ENCODE measurements at places on chromosomes 3 and 15.

- DNase-seq = no peak
Observed at GRCh38 chr15:44312108-44312507, 23.6 kb downstream of the GOLM2 start.

DNA sequence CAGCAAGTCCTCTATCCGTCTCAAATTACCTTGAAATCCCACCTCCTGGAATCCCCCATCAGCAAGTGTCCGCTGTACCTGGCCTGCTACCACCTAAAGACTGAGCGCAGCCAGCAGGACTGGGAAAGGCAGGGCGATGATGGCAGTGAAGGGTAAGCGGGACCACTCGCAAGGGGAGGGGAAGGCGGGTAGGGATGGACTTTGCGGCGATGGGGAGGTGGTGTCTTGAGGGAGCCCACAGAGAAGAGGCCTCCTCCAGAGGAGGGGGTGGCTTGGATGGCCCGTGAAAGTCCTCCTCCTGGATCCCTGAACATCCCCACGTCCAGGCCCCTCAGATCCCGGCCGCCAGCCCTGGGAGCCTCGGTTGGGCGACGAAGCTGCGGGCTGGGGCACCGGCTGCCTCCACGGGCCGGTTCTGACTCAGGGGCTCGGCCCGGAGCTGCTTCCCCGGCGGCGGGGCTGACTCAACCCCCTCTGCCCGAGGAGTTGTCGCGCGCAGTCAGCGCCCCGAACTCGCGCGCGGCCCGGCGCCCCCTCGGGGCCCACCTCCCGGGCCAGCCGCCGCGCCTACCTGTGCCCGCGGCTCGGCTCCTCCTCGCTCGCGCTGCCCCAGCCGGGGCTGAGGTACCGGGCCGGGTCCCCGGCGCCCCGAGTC, 512 bp downstream of the LARP6 start:
- no peak for DNase-seq

- DNase-seq = no peak
Observed at GRCh38 chr3:122944671-122945161, 82.8 kb downstream of the SEMA5B start.

DNA sequence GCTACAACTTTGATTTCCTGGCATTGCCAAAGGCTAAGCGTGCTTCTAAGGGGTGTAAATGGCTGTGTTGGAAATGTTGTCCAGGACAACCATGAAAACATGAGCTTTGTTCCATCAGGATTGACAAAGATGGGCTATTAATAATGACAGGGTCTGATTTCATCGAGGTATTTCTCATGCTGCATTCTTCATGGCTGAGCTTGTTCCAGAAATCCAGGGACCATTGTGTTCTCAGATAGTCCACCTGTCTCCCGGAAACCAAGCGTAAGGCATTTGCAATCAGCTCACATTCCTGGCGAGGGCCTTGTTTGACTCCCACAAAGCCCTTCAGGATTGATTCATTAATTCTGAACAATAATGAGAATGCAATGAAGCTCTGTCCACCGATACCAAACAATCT, 111.3 kb downstream of the CD47 start:
- no peak for DNase-seq

GRCh38 chr3:174495311-174495710, 363.8 kb upstream of the NAALADL2 start:
- no peak for DNase-seq

DNA sequence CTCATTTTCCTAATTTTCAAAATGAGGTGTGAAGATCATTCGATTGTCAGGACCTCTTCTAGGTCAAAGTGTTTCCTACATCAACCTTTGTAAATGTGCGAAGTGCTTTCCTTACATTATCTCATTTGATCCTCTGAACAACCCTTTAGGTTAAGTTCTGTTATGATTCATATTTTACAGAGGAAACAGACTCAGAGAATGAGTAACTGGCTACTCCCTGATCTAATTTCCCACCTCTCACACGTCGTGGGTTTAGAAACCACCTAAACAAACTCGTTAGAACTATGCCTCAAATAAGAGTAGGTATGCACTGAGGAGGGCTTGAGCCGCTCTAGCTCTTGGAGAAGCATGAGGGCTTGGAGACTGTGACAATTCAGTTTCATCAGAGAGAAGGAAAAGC, 148.6 kb downstream of the CD47 start:
- DNase-seq = no peak

DNA sequence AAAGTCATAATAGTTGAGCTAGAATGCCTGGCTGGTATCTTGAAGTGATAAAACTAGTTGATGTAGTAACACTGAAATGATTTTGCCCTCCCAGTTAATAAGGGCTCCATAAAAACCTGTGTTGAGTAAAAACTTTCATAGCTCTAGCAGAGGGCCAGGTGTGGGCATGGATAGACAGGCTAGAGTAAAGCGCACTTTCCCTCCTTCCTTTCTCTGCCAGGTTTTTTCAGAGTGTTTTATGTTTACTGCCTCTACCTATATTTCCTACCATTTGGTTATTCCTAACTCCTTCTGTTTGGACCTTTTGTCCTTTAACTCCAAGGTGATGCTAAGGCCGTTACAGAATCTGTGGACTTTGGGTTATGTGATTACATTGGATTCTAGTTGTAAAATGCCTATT, 25.3 kb downstream of the CHD2 start:
- DNase-seq = no peak

DNA sequence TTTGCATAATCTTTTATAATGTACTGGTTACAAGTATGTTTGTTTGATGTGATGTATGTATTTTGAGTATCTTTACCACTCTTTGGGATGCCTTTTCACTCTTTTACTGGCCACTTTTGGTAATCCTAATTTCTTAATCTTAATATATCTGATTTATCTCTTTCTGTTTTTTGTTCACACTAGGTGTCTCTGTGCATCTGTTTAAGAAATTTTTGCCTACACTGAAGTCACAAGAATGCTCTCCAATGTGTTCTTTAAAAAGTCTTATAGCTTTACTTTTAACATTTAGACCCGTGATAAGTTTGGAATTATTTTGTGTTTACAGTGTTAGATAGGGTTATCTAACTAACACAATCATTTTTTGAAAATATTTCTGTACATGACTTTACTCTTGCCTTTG, 659.1 kb downstream of the SI start:
- DNase-seq = no peak

DNA sequence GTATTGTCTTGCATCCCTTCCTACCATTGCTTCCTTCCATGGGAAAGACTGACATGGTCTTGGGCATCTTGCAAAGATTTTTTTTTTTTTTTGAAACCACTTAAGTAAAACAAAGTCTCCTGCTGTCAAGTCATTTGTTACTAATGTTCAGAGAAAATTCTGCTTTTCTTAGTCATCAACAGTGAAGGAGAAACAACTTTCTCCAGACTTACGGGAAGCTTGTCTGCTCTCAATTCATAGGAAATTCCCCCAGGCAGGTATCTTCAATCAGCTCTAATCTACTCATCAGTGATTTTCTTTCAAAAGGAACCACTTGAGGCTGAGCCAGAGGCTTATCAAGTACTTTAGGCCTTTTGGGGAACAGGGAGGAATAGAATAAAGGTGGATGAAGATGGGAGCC, 15.9 kb upstream of the DRD3 start:
- DNase-seq = no peak

- DNase-seq = no peak
Observed at GRCh38 chr3:49937090-49937489, 2.9 kb upstream of the RBM6 start.

- DNase-seq = no peak
Observed at GRCh38 chr15:40102897-40103858, 5.5 kb downstream of the BMF start.

DNA sequence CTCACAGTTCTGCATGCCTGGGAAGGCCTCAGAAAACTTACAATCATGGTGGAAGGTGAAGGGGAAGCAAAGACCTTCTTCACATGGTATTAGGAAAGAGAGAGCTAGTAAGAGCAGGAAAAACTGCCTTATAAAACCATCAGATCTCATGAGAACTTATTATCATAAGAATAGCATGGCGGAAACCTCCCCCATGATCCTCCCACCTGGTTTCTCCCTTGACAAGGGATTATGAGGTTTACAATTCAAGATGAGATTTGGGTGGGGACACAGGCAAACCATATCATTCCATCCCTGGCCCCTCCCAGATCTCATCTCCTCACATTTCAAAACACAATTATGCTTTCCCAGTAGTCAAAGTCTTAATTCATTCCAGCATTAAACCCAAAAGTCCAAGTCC, 34.6 kb upstream of the TMEM45A start:
- no peak for DNase-seq

- DNase-seq = no peak
Observed at GRCh38 chr3:125024817-125025216, 31.0 kb downstream of the HEG1 start.

GRCh38 chr3:66093981-66094380, 55.3 kb upstream of the MAGI1 start:
- DNase-seq = no peak

DNA sequence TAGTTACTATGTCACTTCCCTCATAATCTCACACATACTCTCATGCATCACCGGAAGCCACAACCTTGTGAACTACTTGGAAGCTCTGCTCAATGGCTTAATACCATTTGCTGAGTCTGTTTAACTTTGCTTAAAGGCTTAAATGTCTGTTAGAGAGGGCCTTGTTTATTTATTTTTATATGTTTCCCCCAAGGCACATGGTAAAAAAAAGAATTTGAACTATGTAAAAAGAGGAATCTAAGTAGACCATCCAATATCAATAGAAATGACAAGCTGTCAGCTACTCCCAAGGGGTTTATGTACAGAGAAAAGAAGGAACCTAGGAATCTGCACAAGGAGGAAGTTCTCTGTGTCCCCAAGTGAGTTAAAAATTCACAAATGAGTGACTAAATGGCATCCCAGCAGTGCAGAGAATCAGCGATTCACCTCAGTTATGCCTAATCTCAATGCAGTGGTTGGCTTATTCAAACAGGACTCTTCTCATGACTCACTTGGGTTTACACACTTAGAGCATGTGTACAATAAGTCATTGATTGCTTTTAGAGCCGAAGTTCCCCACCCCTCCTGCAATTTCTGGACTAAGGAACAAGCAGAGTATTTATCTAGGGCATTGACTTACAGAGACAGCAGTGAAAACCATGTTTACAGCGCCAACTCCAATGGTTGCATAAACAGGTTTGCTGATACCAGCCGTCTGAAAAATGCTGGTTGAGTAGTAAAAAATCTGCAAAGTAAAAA, 24.4 kb downstream of the SLC2A2 start:
- no peak for DNase-seq

- DNase-seq = no peak
Observed at GRCh38 chr3:142976621-142977398, 13.3 kb upstream of the PAQR9 start.

DNA sequence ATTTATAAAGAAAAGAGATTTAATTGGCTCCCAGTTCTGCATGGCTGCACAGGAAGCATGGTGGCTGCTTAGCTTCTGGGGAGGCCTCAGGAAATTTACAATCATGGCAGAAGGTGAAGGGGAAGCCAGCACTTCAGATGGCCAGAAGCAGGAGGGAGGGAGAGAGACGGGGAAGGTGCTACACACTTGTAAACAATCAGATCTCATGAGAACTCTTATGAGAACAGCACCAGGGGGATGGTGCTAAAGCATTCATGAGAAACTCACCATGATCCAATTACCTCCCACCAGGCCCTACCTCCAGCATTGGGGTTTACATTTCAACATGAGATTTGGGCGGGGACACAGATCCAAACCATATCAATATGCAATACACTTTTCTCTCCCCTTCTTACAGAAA, 73.7 kb downstream of the ECT2 start:
- DNase-seq = no peak

DNA sequence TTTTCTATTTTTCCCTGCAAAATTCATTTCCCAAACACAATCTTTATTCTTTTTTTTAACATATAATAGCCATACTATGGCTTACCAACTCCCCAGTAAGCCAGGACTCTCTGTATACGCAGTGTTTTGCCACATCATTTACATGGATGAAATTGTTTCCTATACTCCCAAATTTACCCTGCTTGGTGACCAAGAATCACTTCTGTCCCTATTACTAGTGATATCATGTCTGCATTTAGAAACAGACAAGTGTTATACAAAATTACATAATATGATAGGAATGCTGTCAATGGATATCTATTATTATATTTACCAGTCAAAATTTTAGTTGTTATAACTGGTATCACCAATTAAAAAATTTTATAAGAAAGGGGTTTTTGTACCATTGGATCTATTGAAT, 77.8 kb downstream of the LIPC start:
- DNase-seq = no peak

DNA sequence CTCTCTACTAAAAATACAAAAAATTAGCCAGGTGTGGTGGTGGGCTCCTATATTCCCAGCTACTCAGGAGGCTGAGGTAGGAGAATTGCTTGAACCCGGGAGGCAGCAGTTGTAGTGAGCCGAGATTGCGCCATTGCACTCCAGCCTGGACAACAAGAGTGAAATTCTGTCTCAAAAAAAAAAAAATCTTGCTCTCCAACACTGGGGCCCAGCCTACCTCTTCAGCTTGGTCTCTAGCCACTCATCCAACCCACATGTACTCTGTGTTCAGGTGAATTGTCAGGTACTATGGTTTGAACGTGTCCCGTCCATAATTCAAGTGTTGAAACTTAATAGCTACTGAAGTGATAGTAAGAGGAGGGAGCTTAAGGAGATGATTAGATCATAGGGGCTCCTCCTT, 22.4 kb upstream of the RAB7A start:
- DNase-seq = no peak

DNA sequence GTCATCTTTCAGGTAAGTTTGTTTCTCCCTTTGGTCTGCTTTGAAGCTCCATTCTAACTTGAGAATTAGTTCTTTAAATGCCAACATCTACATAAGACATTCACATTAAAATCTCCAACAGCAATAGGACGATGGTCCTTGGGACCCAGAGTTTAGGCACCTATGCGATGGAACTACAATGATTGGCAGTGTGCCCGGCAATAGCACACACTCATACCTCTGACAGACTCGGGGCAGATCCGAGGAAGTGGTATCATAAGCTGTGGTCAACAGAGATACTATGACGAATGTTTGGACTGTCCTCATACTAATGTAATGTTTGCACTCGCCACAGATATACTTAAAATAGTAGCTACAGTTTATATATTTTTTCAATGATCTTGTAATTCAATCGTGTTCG, 34.2 kb upstream of the NR2F2 start:
- no peak for DNase-seq

GRCh38 chr15:75732177-75732808, 19.6 kb upstream of the CSPG4 start:
- DNase-seq = no peak

- no peak for DNase-seq
Observed at GRCh38 chr3:175737646-175738572, 878.8 kb downstream of the NAALADL2 start.

All from stimulated activated CD4-positive, alpha-beta T cell treated with anti-CD3 and anti-CD28 coated beads, Interleukin-15, amount 100 ng/mL, for 1 hour (primary cell).